Stimulated activated CD4-positive, alpha-beta T cell treated with anti-CD3 and anti-CD28 coated beads, TNF-alpha, amount 100 ng/mL, for 1 hour (primary cell): ENCODE measurements at places on chromosomes 5 and 9.

DNA sequence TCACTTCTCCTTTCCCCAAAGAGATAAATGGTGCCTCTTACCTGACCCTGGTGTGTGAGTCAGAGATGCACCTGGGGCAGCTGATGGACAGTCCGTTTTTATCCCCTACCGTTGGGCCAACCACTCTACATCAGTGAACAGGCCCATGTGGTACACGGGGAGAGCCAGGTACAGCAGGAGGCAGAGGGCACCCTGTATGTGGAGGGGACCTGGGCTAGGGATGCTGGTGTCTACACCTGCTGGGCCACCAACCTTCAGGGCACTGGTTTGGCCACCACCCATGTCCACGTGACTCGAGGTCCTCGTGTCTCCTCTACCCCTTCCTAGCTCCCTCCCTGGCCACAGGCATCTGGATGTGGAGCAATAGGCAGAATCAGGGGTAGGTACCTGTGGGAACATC is 22.7 kb upstream of the ANXA6 start:
- no peak for DNase-seq

DNA sequence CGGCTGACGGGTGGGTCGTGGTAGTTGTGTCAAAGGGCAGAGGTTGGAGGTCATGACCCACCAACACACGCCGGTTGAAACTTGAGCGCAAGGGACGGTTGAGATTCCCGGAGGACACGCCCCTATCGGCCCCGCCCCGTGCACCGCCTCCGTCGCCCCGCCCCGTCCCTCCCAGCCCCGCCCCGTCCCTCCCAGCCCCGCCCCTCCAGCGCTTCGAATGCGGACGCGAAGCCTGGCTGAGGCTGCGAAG is 226 bp upstream of the RANBP17 start:
- no peak for DNase-seq

DNA sequence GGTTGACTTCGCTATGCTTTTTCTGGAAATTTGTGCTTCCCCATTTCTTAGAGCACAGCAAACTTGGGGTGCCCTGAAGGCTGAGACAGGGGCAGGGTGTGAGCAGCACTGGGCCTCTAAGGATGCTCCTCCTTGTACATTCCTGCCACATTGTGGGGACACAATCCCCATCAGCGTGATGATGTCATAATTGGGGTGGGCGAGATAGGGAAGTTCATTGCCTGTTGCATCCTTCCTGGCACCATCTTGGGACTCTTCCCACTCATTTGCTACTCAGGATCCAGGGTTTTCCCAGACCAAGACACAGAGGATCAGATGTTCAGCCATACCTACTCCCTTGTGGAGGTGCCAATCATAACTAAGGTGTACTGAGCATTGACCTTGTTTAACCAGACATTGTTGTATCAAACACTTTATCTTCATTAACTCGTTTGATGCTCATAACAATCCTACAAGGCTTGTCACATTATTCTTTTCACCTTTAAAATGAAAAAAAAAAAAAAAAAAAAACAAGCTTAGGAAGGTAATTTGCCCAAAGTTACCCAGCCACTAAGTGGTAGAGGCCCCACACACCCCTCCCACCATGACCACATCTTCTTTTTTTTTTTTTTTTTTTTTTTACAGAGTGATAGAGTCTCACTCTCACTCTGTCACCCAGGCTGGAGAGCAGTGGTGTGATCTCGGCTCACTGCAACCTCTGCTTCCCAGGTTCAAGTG is 87.6 kb downstream of the UGCG start:
- DNase-seq, result no peak

- DNase-seq, result no peak
Measured at GRCh38 chr5:109328626-109329025, 81.1 kb downstream of the PJA2 start.

- DNase-seq, result no peak
Measured at GRCh38 chr9:132214027-132214622, 52.3 kb downstream of the NTNG2 start.

DNA sequence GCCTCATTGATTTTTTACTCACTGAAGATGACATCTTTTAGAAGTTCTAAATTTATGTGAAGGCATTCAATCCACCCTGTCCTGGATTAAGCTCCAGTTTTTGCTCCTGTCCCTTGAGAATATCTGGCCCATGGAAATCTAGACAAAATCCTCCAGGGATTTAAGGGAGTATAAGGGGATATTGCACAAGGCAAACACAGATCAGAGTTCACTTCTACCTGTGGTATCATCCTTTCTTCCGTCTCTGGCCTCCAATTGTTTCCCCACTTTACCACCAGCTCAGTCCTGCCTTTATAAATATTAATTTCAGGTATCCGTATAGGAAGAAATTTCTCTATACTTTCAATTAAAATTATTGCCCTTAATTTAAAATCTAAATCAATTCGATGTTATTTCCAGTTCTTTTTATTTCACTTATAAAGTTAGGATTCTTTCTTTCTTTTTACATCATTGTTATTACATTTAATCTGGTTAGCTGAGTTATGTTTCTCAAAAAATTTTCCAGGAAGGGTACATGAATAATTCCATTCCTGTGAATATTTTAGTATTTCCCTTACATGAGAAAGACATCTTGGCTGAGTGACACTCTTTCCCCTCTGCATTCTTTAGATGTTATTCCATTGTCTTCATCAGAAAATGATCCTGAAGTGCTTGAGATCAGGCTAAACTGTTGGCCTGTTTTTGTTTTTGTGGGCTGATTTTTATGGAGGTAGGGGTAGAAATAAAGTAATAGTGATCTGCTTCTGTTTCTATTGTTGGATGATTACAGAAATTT is 194.3 kb upstream of the MAP3K1 start:
- no peak for DNase-seq

- no peak for DNase-seq
Measured at GRCh38 chr5:32720300-32720699, 9.2 kb downstream of the NPR3 start.

DNA sequence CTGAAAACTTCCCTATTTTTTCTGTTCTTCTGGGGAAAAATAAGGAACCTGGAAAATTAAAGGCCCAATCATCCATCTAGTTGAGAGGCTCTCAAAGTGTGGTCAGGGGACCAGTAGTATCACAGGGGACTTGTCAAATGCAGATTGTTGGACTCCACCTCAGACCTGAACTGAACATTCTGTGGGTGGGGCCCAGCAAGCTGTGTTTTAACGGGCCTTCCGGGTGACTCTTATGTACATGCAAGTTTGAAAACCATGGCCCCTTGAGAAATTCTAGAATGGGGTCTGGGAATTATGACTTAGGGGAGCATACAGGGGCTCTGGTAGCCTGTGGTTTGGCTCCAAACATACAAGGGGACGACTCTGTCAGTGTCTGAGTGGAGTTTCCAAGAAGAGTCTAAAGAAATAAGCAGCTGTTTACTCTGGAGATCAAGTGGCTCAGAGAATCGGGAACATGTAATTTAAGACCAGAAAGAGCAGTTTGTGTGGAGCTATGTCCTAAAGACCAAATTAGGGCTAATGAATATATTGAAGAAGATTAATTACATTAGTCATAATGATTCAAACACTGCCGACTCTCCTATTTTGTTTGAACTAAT is 177.4 kb downstream of the SLC28A3 start:
- no peak for DNase-seq

DNA sequence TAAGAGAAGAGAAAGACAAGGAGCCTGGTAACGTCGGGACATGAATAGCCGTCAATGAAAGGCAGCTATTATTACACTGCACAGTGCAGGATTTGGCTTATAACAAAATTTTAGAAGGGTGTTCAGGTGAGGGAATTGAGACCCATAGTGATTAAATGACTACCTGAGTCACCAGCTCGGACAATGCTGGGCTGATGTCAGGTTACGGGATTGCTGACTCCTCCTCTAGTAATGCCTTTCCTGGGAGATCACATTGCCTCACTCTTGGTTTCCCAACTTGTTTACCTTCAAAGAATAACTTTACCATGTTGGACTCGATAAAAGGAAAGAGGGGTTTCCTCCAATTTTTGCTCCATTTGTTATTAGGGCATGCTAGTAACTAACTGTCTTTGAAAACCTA is 132.6 kb downstream of the GHR start:
- no peak for DNase-seq

GRCh38 chr9:92616199-92616641 is 53.7 kb downstream of the IPPK start:
- DNase-seq, result no peak

DNA sequence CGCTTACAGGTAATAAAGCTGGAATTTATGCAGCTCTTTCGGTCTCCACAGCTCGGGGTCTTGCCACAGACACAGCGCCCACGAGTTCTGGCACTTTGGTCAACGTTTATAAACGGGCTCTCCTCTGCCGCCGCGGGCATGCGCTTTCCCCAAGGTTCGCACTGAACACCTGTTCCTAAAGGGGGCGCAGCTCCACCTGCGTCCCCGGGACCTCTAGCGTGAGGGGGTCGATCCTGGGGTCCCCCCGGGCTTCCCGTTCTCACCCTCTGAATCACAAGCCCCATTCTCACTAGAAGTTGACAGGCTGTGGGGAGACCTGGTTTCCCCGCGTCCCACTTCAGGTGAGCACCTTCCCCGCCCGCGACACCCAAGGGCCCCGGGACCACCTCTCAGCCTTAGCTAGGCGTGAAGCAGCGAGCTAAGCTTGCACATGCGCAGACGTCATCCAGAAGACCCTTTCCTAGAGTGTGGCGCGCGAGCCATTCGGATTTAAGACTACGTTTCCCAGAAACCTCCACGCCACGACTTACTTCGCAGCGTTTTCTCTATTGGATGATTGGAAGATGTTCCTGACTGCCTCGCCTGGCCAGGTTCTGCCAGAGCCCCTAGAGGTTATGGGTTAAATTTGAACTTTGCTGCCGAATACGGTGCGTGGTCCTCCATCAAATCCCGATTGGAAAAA is 21.3 kb upstream of the ZNF782 start:
- peak; percentile 11 for DNase-seq

GRCh38 chr5:2272755-2273154 is 390.0 kb upstream of the IRX4 start:
- no peak for DNase-seq

- DNase-seq, result no peak
Measured at GRCh38 chr5:3025392-3025791, 273.9 kb upstream of the IRX2 start.

DNA sequence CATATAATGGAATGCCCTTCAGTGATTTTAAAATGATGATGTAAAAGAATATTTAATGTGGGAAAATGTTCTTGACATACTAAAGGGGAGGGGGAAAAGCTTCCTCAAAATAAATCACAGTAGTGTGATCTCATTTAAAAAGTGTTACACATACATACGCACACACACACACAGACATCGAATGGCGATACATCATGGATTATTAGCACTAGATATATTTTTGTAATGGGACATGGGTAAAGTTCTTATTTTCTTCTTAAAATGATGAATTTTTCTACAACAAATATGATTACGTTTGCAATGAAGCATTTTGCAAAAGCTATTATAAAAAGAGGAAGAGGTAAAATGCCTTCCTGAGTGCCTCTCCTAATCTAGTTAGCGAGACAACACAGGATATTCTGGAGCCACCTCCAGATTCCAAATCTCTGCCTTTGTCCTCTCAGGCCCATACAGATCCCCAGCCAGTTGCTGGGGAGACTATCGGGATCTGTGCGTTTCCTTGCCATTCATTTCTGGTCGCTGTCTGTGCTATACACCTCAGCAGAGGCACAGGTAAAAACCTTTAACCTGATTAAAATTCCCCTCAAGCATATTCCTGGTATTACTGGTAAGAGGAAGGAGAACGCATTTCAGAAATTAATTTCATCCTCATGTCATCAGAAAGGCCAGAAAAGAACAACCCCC is 69.6 kb downstream of the SLC28A3 start:
- DNase-seq, result no peak

DNA sequence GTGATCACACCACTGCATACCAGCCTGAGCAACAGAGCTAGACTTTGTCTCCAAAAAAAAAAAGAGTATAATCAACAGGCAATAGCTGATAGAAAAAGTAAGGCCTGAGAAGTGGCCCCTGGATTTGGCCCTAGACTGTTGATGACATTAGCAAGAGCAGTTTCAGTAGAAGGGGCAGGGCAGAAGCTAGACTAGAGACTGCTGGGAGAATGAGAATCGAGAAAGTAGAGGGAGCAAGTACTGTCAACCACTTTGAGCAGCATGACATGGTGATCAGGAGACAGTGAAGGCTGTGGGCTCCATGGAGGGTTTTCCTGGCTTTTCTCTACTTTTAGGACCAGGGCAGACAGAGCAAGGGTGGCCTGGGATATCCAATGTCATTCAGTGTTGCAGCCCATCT is 34.9 kb upstream of the B4GALT1 start:
- no peak for DNase-seq

DNA sequence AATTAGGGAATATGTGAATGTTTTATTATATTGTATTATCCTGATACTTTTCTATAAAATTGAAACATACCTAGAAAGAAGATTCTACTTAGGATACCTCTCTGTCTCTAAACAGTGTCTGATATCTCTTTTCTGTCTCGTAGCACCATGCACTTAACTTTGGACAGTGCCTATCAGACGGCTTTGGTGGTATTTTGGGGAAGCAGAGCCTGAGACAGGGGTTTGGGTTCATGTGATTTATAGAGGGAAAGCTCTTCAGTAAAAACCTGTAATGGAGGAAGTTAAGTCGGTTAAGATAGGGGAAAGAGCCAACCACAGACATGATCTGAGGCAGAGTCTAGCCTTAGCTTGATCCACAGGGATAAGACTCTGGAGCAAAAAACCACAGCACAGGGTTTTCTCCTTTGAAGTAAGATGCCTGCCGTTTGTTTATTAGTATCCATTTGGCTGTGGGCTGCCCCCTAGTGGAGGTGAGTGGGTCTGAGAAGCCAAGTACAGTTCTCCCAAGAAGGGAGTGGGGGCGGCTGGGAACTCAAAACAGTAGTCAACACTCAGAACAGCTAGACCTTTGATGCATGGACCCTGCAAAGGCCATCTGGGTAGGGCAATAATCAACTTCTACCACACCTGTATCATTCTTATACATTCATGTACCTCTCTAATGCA is 141.2 kb upstream of the ASTN2 start:
- DNase-seq, result no peak

GRCh38 chr5:81068635-81069034 is 108.5 kb downstream of the RASGRF2 start:
- DNase-seq, result no peak

DNA sequence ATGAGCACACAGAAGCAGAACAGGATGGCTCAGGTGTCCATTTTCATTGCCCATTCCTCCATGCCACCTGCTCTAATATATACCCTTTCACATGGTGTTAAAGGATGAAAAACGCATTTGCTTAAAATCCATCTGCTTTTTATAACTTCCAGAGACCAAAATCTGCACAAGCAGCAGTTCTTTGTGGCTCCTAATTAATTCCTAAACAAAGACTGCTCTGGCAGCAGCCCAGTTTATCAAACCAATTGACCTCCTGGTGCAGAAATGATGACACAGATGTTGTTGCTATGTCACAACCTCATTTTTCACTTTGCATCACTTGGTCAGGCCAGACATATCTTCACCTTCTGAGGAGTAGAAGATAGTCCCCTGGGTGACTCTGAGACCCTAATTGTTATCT is 141.2 kb downstream of the ASTN2 start:
- no peak for DNase-seq

- DNase-seq, result no peak
Measured at GRCh38 chr9:127828262-127829031, 25.8 kb downstream of the FPGS start.
